A549 (cell line): ENCODE measurements at places on chromosomes 7 and 10.
A peak's percentile ranks its signal among the peaks of the same experiment; 100 is the strongest.

DNA sequence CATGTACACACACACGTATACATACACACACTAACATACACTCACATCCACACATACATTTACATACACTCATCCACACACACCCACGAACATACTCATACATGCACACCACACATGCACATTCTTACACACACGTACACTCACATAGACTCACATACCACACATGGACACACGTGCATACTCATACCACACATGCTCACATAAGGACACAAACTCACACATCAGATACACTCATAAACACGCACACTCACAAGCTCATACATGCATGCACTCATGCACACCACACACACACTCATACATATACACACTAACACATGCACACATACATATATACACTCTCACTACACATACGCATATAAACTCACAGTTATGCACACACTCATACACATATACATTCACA, 1.2 kb upstream of the CALN1 start:
- no peak for DNase-seq

- peak; percentile 78 for DNase-seq
Measured at GRCh38 chr7:519484-520390, at the start of gene PDGFA. Gene PDGFA (minus strand): TSS chr7:519846. CDS start chr7:519001, 845 bp downstream.

DNA sequence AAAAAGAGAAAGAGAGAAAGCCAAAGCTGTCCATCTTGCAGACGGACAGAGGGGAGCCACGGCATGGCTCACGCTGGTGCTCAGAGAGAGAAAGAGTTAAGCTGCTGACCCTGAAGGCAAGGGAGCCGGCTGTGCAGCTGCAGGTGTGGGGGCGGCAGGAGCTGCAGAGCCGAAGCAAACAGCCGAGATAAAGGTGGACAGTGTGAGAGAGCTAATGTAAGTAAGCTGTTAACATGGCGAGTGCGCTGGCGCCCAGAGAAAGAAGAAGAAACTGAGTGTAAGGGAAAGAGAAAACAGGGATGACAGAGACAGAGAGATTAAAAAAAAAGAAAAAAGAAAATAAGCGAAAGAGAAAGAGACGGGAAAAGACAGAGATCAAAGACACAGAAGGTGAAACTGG, 18.2 kb downstream of the COL17A1 start:
- no peak for DNase-seq

- no peak for DNase-seq
Measured at GRCh38 chr10:35552650-35553342, 52.3 kb upstream of the GJD4 start.

GRCh38 chr10:23157691-23158369, 34.3 kb upstream of the PTF1A start:
- peak; percentile 58 for DNase-seq

DNA sequence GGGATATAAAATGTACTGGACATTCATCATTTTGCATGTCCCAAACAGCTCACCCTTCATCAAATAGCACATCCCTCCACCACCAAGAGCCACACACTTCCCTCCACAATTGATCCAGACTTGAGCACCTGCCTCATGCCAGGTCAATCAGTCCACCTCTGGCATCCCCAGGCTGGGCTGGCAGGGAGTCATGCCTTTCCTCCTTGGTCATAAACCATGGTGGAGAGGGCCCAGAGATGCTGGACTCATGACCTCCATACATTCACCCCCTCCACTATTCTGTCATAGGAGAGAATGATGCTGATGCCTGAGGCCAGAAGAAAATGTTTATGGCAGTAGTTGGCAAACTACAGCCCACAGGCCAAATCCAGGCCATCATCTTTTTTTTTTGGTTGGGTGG, 16.1 kb upstream of the GDF10 start:
- DNase-seq, result no peak

DNA sequence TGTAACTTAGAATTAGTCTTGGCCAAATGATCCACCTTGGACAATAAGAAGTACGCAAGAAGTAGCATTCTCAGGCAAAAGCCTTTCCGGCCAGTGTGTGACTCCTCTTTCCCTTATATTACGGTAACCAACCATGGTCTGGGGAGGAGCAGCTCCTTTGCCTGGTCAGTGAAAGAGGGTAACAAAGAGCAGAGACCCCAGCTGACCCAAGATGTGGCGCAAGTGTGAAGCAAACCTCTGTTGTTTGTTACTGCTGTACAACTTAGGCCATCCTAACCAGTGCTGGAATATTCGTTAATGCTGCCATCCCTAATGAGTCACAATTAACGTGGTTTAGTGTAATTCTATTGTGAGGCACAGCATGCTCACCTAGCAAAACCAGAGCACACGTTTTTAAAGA, 44.0 kb downstream of the HIPK2 start:
- DNase-seq, result no peak

GRCh38 chr7:5283421-5284303, 919 bp downstream of the SLC29A4 start:
- DNase-seq, result peak; percentile 37

DNA sequence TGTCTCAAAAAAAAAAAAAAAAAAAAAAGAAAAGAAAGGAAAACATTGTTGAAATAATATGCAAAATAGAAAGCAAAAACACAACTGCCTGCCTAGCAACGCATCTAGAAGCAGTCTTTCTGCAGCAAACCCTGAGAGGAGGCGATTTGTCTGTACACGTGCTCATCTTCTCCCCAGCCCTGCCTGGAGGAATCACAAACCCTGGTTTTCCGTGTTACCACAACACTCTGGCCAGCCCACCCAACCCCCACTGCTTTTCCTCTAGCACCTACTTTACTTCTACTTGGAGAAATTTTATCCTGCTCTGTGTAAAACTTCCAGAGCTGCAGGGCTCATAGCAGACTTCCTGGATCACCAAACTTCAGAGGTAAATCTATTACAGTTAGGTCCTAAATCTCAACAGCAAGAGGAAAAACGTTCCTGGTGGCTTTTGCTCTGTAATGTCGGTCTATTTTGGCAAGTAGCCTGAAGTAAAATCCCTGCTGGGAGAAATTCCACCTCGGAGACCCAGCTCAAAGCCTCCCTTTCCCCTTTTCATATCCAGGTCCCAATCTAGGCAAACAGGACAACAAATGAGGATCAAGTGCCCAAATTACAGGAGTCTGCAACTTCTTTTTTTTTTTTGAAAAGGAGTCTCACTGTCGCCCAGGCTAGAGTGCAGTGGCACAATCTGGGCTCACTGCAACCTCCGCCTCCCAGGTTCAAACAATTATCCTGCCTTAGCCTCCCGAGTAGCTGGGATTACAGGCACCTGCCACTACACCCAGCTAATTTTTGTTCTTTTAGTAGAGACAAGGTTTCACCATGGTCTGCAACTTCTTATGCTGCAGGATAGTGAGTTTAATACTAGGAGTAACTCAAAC, 91.6 kb downstream of the DNMBP start:
- DNase-seq, result no peak

GRCh38 chr7:43038254-43038653, 74.2 kb upstream of the HECW1 start:
- no peak for DNase-seq

- DNase-seq, result no peak
Measured at GRCh38 chr7:115844857-115845256, 185.7 kb downstream of the TFEC start.

DNA sequence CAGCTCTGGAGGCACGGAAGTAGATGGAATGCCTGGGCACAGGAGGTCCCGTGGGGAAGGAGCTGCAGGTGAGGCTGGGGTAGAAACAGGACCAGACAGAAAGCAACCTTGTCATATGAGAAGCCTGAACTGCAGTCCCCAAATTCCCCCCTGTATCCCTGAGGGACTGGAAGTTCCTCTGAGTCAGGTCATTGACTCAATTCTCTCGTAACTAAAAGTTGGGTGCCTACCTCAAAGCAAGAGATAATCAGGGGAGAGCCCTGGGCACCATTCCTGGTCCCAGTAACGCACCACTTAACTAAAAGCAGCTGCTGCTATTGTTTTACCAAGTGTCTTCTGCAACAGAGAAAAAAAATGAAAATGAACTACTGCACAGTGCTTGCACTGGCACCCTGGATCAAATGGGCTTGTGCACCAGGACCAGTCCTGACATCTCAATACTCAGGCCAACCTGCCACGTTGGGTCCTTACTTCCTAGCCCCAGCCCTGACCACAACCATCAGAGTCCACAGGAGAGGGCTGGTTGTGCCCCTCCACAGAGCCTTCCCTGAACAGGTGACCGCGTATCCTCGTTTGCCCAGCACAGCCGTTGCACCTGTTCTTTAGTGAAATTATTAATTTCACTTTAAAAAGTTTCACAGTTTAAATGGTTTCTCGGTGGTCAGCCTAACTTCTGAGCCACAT, 79.3 kb downstream of the GRID1 start:
- no peak for DNase-seq

DNA sequence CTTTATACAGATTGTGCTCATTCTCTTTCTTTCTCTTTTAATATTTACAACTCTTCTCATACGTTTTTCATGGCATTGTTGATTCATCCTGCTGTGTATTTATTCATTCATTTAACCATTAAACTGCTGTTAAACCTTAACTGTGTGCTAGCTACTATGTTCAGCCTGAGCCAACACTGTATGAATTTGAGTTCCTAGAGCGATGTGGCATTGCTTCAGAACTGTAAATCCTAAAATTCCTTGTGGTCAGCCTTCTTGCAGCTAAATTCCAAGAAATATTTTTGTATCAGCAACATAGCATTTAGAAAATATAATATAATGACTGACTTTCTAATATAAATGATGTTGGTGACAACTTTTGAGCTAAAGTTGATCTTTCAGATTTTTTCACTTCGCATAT, 184.7 kb upstream of the FZD1 start:
- no peak for DNase-seq

GRCh38 chr10:91593366-91593765, 39.5 kb downstream of the PPP1R3C start:
- no peak for DNase-seq

DNA sequence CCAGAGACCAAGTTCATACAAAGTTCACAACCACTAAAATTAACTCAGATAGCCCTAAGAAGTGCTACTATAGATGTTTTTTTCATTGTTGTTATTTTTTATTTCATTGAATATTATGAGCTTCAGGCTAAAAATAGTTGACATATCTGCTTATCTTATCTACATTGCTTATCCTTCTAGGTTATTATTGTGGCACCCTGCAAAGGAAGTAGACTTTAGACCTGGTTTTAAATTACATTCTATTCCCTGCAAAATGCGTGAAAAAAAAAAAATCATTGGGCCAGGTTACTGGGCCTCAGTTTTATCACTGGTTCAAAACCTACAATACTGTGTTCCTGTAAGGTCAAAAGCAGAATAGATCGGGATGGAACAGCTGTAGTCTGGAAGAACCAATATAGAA, 811.0 kb downstream of the GRM8 start:
- DNase-seq, result no peak

DNA sequence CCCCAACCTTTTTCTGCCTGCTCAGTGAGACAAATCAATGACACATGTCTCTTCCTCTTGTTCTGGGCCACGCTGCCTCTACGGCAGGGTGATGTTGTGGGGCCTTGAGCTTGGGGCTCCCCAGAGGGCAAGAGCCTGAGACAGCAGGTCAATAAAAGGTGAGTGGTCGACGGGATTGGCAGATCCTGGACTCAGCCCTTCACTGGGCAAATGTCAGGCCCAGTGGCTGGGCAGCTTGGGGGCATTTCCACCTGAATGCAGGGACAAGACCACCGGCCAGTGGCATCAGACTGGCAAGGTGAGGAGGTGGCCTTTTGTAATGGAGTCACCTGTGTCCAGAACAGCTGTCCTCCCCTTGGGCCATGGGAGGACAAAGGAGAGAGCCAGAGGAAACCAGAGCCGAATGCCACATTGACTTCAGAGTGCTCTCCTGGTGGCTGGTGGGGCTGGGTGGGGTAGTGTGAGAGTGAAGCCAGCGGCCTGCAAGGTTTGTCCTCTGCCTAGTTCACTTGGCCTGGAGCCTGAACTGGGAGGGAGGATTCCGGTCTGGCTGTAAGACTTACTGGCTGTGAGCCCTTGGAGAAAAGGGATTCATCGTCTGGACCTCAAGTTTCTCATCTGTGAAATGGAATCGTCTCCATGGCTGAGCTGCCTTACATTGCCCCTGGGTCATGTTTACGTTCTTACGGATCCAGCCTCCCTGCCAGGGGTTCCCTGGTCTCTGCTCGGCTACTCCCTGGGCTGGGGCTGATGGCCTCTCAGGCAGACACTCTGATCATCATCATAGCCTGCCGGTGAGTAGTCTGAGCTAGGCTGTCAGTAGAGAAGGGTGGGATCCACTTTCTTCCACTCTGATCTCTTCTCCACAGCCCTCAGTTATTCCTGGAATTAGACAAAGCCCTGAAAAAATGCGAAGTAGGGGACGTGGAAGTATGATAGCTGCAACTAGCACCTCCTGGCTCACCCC, 25.4 kb upstream of the CRHR2 start:
- DNase-seq, result no peak
